ENCODE measurements at places on chromosomes 7 and 10.

- no peak for DNase-seq
These were observed 166.4 kb downstream of the COBL start for GRCh38 chr7:51150193-51150592.

DNA sequence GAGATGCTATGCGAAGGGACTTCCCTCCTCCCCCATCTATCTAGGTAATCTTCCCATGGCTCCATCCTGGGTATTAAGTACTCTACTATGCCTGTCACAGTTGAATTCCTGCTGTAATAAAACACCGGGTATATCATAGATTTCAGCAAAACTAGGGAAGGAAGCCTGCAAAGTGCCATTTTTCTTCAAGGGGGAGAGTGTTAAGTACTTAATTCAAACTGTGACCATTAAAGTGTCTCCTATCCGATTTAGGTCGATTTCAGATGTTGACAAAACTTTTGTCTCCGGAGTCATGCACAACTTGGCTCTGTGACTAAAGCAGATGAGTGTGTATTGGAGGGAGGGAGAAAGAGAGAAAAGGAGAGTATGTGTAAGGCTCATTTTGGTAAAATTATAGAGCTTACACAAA lies 4.6 kb downstream of the HOXA4 start:
- no peak for DNase-seq

DNA sequence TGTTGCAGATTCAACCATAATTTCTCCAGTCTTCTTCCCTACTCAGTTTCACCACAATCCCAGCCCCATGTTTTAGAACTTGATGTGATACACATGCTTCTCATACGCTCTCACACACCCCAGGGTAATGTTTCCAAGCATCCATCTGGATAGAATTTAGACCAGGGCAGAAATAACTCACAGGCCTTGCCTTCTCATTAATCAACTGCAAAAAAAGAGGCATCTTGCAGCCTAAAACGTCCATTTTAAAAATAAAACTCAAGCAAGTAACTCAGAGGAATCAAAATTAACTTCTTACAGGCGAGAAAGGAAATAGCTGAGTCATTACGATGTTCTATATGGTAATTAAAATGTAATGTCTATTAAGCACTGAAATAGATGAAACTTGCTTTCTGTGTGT lies 127.2 kb upstream of the RSU1 start:
- DNase-seq: peak; percentile 97

GRCh38 chr10:117546020-117546580 lies 3.6 kb downstream of the EMX2 start:
- DNase-seq: peak; percentile 32

GRCh38 chr7:28811701-28812430 lies 146.3 kb downstream of the TRIL start:
- DNase-seq: no peak

DNA sequence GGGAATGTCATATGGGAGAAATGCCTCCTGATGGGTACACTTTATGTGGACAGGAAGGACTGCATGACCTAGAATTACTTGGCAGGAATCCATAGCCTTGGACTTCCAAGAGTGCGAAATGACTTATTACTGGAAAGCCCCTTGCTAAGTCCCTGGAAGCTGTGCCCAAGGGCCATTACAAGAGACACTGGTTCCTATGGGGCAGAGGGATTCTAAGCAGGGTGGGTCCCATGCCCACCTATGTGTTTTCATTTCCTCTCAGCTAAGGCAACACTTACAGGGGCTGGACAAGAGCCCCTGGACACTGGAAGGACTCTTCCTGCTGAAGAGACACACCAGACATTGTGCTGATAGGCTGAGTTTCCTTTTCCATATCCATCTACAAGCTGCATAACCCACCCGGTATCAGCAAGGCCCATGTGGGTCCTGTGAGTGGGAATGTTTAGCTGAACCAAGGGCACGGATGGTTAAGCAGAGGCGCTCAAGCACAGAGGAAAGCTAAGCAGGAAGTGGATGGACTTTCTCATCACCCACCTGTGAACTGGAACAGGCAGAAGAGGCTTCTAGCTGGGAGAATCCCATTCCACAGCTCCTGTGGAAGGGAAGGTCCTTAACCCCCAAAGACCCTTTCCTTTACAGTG lies 56.2 kb downstream of the XPNPEP1 start:
- DNase-seq: no peak

- DNase-seq: no peak
These were observed 52.9 kb downstream of the VIPR2 start for GRCh38 chr7:159091480-159092475.

- no peak for DNase-seq
These were observed 15.4 kb downstream of the CCDC136 start for GRCh38 chr7:128807191-128807590.

- DNase-seq: peak; percentile 14
These were observed 69.4 kb upstream of the PDLIM1 start for GRCh38 chr10:95360122-95360714.

DNA sequence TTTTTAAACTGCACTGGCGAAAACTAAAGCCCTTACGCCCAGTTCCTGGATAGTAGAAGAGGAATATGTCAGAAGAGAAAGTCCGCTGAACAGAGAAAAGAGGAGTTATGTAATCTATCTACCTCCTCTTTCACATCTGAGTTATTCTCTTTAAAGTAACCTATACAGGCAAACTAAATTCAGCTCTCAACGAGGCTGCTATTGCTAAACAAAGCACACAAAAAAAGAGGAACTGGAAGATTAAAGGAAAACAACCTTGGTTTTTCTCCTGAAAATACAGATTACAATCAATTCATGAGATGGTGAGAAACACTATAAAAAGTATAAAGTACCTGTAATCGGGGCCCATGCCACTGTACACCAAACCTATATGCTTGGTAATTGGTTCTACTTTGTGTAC lies 5.8 kb downstream of the PSMA2 start:
- DNase-seq: no peak

DNA sequence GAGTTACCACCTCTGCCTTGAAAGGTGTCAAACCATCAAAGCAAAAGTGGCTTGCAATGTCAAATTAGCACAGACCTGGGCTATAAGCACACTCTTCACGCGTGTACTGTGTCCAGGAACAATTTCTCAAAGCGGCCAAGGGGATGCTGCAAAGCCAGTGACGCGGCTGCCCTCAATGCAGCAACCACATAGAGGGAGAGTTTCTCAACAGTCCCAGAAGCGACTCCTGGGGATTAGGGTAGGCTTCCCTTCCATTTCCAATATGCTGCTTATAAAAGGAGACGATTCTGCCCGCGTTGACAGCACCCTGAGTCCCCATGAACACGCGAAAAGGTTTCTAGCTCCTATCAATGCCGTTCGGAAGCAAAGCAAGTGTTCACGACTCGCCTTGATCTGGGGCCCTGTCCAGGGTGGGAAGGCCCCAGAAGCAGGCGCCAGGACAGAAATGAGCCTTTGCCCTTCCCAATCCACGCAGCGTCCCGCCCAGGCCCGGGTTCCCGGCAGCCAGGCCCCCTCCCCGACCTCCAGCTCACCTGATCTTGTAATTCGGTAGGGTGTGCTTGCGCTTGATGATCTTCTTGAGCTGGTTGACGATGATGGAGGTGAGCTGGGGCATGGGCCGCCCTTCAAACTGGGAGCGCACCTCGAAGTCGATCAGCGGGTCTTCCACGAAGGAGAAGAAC lies 1.3 kb downstream of the PDZD8 start:
- peak; percentile 42 for DNase-seq
